ENCODE measurements at places on chromosomes 2 and 18. TPM values are rescaled to one million over a fixed set of nuclear protein-coding genes. Genes with fewer than 3 reads are reported as not detected.

RAD51AP2 gene
- not detected for total RNA-seq

CCL20 gene
- 3.9 TPM for total RNA-seq

HOXD10 gene
- 6.7 TPM for total RNA-seq

PID1 gene
- 4.3 TPM for total RNA-seq

CXCR1 gene
- total RNA-seq: not detected
